ENCODE measurements at places on chromosomes 3 and 15.

DNA sequence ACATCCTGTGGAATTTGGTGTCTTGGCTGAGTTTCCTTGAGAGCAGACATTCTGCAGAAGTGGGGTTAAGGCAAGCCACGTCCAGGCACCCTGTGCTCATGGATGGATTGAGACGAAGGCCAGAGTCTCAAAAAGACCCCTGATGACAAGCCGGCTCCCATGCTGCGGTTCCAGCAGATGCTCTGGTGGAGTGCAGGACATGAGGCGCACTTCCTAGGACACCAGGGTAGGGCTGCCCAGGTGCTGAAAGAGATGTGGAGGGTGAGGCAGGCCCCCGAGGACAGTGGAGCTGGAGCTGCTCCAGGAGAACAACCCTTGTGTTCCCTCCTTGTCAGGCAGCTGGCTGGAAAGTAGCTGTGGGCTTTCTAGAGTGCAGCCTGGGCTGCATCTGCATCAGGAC is 81.0 kb downstream of the ASB7 start:
- no peak for DNase-seq

GRCh38 chr3:196054661-196055060 is 27.2 kb downstream of the TFRC start:
- DNase-seq, result no peak

GRCh38 chr3:1404270-1404962 is 311.6 kb downstream of the CNTN6 start:
- DNase-seq, result no peak

DNA sequence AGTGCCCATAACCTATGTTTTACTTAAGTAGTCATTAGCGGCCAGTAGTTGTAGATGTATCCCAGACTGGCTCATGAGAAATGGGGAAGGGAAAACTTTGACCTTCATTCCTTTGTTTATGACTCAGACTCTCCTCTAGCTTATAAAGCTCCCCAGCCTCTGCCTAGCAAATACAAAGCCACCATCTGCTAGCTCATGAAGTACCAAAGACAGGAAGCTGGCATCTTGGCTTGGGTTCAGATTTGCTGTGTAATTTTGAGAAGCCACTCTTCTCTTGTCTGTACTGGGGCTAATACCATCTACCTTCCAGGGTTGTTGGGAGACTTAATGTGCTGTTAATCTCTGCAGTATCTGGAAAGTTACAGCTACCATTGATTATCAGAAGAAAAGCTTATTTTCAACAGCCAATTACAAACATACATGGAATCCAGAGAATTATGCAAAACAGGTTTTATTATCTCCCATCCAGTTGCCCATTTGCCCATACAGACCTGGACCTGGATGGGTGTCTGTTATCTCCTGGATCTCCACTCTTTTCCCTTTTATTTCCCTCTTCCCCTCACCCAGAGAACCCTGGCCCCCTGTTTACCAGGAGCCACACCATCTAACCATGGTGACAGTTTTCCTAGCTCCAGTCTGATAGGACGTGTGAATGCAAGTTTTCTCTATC is 153.8 kb downstream of the SEMA6D start:
- no peak for DNase-seq

DNA sequence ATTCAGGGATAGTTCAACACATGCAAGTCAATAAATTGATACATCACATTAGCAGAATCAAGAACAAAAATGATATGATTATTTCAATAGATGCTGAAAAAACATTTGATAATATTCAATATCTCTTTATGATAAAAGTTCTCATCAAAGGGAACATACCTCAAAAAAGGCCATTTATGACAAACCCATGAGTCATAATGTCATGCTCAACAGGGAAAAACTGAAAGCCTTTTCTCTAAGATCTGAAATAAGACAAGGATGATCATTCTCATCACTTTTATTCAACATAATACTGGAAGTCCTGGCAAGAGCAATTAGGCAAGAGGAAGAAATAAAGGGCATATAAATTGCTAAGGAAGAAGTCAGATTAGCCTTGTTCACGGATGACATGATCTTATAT is 54.1 kb upstream of the TMEM158 start:
- DNase-seq, result no peak
